ENCODE measurements at places on chromosomes 5 and 9. TPM values are rescaled to one million over a fixed set of nuclear protein-coding genes. Genes with fewer than 3 reads are reported as not detected.

DNA sequence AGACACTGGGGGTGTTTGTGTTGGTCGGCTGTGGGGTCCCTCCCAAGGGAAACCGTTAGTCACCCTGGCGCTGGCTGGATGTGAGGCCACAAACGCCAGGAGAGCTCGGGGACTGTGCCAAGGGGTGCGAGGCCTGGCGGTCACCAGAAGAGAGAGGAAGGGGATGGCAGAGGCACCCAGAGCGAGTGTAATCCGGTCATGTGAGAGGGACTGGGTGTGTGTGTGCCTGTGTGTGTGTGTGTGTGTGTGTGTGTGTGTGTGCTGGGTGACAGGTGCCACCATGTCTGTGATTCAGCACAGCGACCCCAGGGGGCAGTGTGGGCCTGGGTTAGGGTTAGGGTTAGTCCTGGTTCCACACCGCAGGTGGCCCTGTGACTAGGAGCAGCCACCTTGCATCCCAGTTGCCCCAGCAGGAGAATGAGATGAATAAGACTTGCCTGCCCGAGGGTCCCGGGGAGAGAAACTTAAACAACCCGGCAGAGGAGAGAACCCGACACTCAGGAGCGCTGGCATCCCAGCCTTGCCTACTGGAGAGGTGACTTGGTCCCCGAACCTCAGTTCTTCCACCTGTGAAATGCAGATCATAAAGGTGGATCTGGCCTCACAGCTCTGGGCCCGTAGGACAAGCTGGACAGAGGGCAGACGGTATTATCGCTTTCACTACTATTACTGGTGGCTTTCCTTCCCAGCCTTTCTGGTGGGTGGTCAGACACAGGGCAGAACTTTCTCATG lies 1.4 kb upstream of the ADAMTSL2 start:
- peaks cover 6% of the 10 kb centered on the region for H3K4me1 ChIP-seq
- no peaks in the 10 kb centered on the region for H3K36me3 ChIP-seq
- H3K27ac ChIP-seq = peak overlapping the region; percentile 24

GRCh38 chr9:75962013-75962661 lies 71.7 kb downstream of the PCSK5 start:
- H3K4me3 ChIP-seq = no peak overlapping the region
- no peak for DNase-seq
- no peaks in the 10 kb centered on the region for H3K27me3 ChIP-seq
- H3K4me1 ChIP-seq = peaks cover 13% of the 10 kb centered on the region

DNA sequence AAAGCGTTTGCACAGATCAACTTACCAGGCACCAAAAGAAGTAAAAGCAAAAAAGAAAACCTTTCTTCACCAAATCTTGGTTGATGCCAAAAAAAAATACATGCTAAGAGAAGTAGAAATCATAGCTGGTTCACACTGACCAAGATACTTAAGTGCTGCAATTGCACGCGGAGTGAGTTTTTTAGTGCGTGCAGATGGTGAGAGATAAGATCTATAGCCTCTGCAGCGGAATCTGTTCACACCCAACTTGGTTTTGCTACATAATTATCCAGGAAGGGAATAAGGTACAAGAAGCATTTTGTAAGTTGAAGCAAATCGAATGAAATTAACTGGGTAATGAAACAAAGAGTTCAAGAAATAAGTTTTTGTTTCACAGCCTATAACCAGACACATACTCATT lies 36.4 kb upstream of the CCDC152 start:
- H3K4me1 ChIP-seq = peaks cover 26% of the 10 kb centered on the region
- DNase-seq = peak; percentile 35
- H3K27me3 ChIP-seq = peaks cover 41% of the 10 kb centered on the region
- no peaks in the 10 kb centered on the region for H3K36me3 ChIP-seq

GRCh38 chr9:87874304-87874623 lies 8.4 kb upstream of the SPATA31E1 start:
- peak; percentile 4 for DNase-seq
- no peak overlapping the region for H3K4me3 ChIP-seq
- no peaks in the 10 kb centered on the region for H3K36me3 ChIP-seq
- no peaks in the 10 kb centered on the region for H3K4me1 ChIP-seq

SELENOP gene
- not detected for total RNA-seq
